ENCODE measurements at places on chromosomes 4 and X.
A peak's percentile ranks its signal among the peaks of the same experiment; 100 is the strongest.

DNA sequence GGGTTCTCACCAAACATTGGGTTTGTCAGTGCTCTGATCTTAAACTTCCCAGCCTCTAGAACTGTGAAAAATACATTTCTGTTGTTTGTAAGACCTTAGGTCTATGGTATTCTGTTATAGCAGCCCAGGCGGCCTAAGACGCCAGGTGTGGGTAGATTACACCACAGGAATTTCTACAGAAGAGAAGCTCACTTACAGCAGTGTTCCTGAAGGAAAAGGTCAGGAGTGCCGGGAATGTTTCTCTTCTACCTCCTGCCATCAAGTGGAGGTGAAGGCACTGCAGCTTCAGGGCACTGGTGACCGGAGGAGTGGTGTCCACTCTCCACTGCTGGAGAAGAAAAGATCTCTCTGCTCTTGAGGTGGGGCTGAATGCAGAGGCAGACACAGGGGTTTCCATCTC is 45.7 kb downstream of the FHDC1 start:
- no peak for DNase-seq

- DNase-seq, result no peak
These were observed 89.0 kb downstream of the PHEX start for GRCh38 chrX:22121161-22121560.

GRCh38 chr4:68361146-68361589 is 11.3 kb upstream of the YTHDC1 start:
- DNase-seq, result no peak

DNA sequence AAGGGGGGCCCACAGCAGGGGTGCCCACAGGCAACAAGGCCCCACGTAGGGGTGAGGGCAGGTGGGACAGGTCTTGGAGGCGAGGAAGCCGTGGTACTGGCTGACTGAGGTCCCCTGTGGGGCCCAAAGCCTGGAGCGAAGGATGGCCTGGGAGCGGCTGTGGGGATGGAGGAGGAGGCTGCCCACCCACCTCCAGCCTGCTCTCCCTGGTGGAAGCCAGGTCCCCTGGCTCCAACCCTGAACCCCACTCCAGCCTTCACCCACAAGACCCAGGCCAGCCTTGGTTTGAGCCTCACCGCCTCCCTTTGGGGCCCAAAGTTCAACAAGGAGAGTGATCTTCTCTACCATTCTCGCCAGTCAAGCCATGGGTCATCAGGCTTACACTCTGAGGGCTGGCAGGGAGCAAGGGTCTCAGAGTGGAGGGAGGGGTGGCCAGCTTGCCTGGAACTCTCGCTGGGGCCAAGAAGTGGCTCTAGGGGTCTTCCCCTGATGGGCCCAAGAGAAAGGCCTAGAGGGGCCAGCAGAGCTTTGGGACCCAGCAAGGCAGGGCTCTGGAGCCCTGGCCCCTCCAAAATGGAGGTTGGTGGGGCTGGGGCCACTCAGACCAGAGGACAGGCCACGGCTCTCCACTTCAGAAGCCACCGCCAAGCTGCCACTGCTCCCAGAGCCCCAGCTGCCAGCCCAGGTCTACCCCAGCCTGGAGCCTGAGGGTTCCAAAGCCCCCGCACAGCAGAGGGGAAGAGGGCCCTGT is 5.0 kb downstream of the PNCK start:
- DNase-seq, result no peak

- no peak for DNase-seq
These were observed 215.3 kb upstream of the CXorf66 start for GRCh38 chrX:140180585-140180984.

DNA sequence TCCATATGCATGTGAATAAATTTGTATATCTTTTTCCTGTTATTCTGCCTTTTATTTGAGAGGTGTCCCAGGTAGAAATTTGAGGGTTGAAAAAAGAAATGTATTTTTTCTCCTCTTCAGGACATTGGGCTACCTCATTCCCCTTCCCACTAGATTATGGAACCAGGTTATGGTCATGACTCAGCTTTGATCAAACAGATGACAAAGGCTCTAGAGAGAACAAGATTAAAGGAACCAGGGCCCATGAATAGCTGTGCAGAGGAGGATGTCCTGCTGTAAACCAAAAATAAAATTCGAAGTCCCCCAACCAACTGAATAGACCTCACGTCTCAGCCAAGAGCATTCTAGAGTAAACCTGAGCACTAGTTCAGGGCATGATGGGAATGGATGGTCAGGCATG is 313.2 kb downstream of the RAPGEF2 start:
- DNase-seq, result no peak

- DNase-seq, result peak; percentile 84
These were observed at the start of gene TSPAN6 for GRCh38 chrX:100636321-100636991. TSPAN6 (minus strand) TSS chrX:100636806; CDS start chrX:100636694, 112 bp downstream.

GRCh38 chr4:7691982-7692381 is 247.7 kb downstream of the AFAP1 start:
- DNase-seq, result no peak

DNA sequence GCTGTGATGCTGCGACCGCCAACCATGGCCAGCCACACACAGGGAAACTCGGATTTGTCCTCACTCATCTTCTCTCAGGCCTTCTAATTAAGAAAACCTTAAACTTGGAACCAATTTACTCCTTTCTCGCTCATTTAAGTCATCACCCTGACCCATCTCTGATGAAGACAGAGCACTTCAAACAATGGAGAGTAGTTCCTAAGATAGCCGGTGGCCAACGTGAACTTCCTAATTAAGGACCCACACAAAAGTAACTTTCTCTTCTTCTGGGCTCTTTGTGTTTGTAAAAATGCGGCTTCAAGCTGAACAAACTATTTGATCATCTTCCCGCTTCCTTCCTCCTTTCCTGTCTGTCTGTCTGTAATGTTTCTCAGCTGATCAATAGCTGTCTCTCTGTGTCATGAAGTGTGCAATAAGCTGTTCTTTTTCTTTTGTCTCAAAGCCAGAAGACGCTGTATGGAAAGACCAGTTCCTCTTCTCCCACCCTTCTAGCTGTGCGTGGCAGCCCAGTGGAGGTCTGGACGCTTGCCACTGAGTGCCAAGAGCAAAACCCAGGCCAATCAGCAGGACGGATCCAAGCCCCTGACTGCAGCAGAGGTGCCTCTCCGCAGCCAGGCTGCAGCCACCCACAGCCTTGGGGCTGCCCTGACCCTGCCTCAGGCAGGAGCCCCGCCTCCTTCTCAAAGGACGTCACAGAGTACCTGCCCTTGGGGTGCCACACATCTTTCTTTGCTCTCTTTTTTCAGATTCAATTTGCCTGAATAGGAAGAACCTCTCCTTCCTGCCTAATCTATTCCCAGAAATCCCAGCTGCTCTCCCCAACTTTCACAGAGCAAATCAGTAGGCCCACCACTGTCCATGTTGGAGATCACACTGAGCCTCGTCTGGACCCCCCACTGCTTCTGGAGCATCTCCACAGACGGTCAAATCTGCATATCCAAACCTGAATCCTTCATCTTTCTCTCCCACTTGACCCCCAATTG is 59.3 kb downstream of the MAML3 start:
- peak; percentile 74 for DNase-seq

- DNase-seq, result no peak
These were observed 7.1 kb downstream of the SLC25A31 start for GRCh38 chr4:127737295-127737694.

GRCh38 chr4:150126201-150126863 is 48.1 kb downstream of the DCLK2 start:
- no peak for DNase-seq

Data from CD4-positive, alpha-beta T cell treated with Interleukin-17A for 4 hours (primary cell).